ENCODE measurements at places on chromosomes 2 and 18.

DNA sequence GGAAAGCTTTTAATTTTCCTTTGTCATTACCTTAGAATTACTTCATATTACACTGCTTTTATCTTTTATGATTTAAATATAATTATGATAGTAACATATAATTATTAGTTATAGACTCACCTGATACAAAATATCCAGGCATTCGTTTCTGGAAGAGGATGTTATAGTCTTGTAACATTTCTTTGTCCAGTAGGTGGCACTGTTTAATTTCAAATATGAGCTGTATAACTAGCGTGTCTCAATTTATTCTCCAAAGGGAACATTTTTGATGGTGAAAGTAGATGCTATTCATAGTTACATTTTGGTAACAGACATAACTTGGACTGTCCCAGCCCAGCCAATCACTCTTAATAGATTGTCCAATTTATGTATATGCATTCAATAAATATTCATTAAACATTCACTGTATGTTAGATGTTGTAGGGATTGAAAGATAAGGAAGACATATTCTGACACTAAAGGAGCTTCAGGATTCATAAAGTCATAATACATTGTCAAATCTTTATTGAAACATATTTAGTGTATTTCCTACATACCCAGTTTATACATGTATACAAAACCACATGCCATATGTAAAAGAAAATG is 19.2 kb downstream of the DAW1 start:
- no peak for DNase-seq

GRCh38 chr18:10840743-10841142 is 308.6 kb downstream of the PIEZO2 start:
- no peak for DNase-seq

- no peak for DNase-seq
These were observed 209.6 kb upstream of the SLC39A10 start for GRCh38 chr2:195447323-195447975.

- no peak for DNase-seq
These were observed 2.7 kb upstream of the CROCC2 start for GRCh38 chr2:240903191-240904060.

DNA sequence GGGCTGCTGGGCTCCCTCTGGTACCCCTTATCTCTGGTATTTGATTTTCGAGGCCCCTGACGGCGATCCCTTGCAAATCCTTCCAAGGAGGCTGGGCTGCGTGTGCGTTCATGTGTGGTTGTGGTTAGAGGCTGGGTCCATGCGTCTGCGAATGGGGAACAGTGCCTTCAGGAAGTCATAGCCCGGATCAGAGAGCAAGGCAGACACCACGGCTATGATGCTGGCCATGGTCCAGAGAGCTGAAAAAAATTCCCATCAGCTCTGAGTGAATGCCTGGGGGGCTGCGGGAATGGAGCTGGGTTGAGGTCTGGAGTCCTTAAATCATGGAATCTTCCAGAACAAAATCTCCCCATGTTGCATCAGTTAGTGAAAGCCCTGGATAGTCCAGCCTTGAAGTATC is 145.5 kb downstream of the ACKR3 start:
- no peak for DNase-seq

- DNase-seq, result no peak
These were observed 21.7 kb upstream of the CCDC88A start for GRCh38 chr2:55441280-55441892.

GRCh38 chr2:106338043-106338442 is 130.2 kb downstream of the RGPD3 start:
- no peak for DNase-seq

DNA sequence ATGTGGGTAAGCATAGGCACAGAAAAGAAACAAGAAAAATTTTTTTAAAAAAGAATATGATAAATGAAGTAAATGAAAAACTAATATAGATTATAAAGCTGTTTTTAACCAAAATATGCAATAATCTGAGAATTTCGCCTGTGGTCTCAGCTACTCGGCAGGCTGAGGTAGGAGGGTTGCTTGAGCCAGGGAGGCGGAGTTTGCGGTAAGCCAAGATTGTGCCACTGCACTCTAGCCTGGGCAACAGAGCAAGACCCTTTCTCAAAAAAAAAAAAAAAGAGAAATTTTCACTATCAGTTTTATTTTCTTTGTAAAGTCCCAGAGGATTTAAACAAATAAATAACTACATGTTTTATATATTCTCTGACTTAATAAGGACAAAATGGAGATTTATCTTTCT is 47.3 kb downstream of the DHX57 start:
- DNase-seq, result no peak

- no peak for DNase-seq
These were observed 237.1 kb downstream of the TTC32 start for GRCh38 chr2:19664646-19665045.

DNA sequence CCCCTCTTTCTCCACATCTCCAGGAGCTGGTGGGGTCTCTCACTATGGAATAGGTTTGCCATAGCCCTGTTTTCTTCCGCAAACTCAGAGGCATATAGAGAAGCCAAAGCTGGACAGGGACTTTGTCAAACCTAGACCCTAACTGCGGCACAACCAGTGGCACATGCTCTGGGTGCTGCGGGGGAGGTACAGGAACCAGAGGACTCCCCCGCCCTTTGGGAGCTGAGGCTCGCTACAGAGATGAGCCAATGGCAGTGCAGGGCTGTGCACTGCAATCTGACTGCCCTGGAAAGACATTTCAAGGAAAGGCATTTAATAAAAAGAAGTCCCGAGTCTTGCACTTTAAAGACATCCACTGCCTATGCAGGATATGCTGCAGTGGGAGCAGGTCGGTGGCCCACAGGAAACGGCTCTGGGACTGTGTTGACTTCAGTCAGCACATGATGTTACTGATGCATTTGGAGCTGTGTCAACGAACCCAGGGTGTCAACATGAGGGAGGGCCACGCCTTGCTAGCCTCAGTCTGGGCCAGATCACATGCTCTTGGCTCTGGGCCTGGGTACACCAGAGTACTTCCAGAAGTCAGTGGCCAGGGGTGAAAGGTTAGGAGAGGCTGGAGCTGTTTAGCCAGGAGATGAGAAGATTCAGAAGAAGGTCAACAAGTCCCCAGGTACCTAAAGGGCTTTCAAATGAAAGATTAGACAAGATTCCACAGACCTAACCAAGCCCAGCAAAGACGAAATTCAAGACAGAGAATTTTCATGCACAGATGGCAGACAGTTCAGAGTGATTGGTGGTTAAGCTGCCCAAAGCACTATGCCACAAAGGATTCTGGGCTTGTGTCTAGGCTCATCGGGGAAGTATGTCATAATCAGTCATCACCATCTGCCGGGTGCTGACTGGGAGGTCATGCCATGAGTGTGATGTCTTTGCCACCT is 8.2 kb downstream of the SLC35F6 start:
- no peak for DNase-seq

GRCh38 chr2:102622646-102623045 is 3.3 kb downstream of the SLC9A2 start:
- no peak for DNase-seq

GRCh38 chr2:37342591-37343220 is 1.7 kb upstream of the QPCT start:
- DNase-seq, result no peak

- DNase-seq, result no peak
These were observed 62.9 kb downstream of the MTHFD2 start for GRCh38 chr2:74261204-74261864.

- DNase-seq, result no peak
These were observed 144.8 kb downstream of the CDH2 start for GRCh38 chr18:28032177-28032576.

DNA sequence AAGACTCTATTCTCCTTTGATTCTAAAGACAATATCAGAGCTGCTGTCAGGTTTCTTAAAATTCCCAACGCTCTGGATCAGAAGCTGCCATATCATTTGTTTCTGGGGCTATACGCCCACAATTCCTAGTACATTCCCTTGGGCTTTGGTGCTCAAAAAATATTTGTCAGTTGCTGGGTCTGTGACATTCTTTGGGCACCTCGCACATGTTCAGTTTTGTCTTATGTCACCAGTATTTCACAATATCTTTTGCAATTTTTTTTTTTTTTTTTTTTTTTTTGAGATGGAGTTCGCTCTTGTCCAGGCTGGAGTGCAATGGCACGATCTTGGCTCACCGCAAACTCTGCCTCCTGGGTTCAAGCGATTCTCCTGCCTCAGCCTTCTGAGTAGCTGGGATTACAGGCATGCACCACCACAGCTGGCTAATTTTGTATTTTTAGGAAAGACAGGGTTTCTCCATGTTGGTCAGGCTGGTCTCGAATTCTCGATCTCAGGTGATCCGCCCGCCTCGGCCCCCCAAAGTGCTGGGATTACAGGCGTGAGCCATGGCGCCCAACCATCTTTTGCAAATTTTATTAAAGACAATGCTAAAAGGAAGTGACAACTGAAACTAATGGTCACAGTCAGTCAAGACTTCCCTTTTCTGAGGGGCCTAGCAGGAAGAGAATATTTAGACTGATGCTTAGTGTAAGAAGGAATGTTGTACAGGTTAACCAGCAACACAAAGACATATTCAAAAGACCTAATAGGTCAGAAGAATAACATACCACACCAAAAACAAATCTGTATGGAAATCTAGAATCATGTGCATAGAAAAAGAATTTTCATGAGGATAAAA is 6.8 kb downstream of the ZNF397 start:
- DNase-seq, result no peak

DNA sequence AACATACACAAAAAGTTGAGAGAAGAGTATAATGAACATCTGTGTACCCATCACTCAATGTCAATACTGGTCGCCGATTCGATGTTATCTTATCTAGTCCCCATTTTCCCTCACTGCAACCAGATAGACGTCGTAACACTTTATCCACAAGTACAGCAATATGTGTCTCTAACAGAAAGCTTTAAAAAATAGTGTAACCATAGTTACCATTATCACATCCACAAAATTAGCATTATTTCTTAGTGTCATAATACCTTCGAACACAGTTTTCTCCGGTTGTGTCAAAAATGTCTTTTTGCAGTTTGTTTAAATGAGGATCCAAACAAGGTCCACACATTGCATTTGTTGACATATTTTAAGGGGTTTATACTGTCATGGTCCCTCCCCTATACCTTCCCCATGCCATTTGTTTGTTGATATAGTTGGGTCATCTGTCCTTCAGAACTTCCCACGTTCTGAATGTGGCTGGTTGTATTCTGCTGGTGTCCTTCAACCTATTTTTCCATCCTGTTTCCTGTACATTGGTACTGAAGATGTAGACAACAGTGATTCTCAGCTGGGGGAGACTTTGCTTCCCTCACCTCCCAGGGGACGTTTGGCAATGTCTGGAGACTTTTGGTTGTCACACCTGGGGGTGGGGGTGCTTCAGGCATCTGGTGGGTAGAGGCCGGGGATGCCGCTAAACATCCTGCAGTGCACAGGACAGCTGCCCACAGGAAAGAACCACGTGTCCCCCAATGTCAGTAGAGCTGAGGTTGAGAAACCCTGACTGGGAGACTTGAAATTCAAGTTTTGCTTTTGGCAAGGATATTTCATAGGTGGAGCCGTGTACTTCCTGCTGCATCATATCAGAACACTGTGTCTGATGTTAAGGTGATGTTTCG is 72.7 kb upstream of the SPRED2 start:
- no peak for DNase-seq

DNA sequence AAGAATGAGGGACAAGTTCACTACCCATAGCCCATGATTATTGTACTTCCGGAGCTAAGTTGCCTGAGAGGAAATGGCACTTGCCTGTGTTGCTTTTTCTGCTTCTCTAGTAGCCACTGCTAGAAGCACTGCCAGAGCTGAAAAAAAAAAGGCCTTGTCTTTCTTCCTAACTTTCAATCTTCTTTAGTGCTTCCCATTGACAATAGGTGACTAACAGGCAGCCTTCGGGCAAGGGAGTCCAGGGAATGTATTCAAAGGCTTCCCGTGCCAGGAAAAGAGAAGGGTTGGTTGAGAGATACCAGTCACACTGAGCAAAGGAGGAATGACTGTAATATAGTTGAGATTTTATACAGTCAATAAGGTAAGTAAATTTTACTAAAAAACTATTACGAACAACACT is 242.0 kb downstream of the CALCRL start:
- no peak for DNase-seq

- no peak for DNase-seq
These were observed 45.4 kb upstream of the SCN1A start for GRCh38 chr2:166173263-166173662.

DNA sequence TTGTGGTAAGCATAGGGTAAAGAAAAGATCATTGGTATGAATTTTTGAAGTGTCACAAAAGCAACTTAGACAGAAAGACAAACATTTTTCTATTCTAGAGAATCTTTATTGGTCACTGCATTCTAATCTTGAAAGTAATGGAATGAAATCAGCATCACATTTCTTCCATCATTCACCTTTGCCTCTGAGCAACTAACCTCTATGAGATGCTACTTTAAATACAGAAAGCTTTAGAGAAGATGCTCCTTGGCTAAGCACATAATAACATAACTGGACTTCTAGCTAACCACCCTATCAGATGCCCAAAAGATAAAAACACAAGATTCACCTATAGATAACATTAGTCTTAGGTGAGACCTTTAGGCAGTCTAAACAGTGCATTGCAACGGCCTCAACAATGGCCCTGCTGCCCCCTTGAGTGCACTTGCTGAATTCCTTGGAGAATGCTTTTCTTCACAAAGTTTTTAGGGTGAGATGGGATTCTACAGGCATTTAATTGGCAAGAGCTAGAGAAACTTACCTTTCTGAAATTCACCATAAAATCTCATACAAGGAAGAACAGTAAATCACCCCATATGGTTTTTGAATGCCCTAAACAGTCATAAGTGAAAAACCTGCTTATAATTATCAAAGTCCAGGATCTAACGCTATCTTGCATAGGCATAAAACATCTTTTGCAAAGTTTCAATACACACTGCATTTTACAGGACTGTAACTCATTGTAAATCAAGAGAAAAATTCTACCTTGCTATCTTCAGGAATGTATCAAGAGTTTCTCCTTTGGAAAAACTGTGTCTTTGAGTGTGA is 791.3 kb upstream of the CHAC2 start:
- no peak for DNase-seq

GRCh38 chr2:175872005-175872348 is 130.1 kb downstream of the LNPK start:
- DNase-seq, result no peak

- DNase-seq, result no peak
These were observed 8.5 kb upstream of the CYBRD1 start for GRCh38 chr2:171513719-171514160.

- DNase-seq, result peak; percentile 6
These were observed 787 bp downstream of the SOCS6 start for GRCh38 chr18:70289351-70290312.

- DNase-seq, result no peak
These were observed 8.8 kb downstream of the SNTG2 start for GRCh38 chr2:959457-959856.

Data from activated CD8-positive, alpha-beta memory T cell treated with anti-CD3 and anti-CD28 coated beads for 48 hours (primary cell).